Thyroid gland (tissue), 4 donors: ENCODE measurements at places on chromosomes 2 and 18. TPM values are rescaled to one million over a fixed set of nuclear protein-coding genes. Genes with fewer than 3 reads are reported as not detected.

Gene ABCB11
- not detected for total RNA-seq

Gene BUB1
- 0.89 TPM for total RNA-seq

Gene SLC23A3
- total RNA-seq = 1.1 TPM

Gene ITGA6
- total RNA-seq = 66.6 TPM

Gene CTAGE1
- not detected for total RNA-seq

Gene KYNU
- 6.7 TPM for total RNA-seq

Gene DLX1
- 0.68 TPM for total RNA-seq

Gene IRS1
- total RNA-seq = 166 TPM
